ENCODE measurements at places on chromosomes 5 and 9.

- DNase-seq = no peak
These were observed 317.6 kb upstream of the PIK3R1 start for GRCh38 chr5:67897980-67898379.

DNA sequence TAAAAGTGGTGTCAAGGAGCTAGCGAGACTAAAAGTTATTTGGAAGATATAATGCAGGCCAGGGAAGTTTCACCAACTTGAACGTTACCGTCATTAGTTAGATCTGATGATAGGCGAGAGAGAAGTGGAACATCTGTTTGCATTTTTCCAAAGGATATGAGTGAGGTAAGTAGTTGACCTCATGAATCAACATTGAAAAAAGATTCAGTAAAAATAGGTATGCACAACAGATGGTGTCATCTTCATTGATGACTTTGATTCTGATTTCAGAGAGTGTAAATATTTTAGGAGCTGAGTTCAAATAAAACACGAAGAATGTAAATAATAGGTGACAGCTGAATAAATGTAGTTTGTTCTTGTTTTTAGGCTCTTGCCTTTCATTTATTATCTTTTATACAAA, 998.9 kb upstream of the CDH6 start:
- DNase-seq = no peak

DNA sequence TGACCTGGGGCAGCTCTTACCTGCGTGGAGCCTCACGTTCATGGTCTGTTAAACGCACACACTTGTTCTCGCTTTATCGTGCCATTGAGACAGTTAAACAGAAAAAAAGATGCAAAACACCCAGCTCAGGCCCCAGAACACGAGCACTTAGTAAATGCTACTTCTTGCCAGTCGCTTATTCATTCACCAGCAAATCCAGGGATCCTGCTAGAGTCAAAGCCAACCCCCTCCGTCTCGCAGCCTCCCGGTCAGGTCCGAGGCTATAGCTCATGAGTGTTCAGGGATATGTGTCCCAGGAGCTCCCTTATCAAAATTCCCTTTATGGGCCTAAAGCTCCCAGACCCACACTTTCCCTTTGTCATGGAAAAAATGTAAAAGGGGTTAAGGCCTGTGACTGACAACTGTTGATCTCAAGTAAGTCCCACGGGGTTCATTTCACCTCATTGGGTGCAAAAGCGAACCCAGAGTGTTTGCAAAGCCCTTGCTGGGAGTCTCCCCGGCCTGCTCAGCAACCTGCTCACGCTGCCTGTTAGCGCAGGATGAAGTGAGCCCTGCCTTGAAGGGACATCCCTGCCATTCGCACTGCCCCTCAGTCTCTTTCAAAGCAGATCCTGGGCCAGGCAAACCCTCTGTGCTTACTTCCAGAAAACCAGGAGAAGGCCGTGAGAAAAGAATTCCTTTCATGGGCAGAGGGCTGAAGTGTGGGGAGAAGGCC, 40.7 kb downstream of the HRH2 start:
- no peak for DNase-seq

- no peak for DNase-seq
These were observed 518.3 kb upstream of the ITGA1 start for GRCh38 chr5:52269401-52269800.

DNA sequence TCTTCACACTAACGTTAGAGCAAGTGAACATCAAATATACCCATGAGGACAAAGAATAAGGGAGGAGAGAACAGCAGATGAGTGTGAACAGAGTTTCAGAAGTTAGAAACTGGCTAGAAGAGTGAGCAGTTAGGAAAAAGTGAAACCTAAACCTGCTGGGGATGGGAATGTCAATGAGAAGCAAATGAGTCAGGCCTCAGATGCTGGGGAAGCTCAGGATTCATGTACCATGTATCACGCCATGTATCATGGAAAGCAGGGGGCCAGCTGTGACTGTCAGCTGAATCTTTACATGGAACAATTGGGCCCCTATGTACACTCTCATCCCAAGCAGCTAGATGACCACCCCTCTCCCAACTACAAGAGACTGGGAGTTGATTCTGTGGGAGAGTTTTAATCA, 16.2 kb downstream of the GDF9 start:
- DNase-seq = no peak

- DNase-seq = no peak
These were observed 62.5 kb upstream of the PTPN3 start for GRCh38 chr9:109560470-109561132.

DNA sequence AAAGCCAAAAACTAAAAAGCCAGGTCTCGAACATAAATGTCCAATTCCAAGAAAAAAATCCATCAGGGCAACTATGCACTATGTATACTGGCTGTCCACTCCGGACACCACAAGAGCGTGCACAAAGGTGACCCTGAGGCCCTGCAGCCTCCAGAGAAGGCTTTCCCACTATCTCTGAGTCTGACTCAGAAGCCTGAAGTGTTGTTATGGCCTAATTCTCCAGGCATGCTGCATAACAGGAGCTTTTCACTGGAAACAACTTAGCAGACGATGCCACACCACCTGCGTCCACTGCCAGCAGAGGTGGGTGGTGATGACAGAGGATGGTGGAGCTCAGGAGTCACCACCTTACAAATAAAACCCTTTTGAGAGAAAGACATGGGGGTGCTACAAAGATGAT, 63.7 kb downstream of the HABP4 start:
- DNase-seq = no peak

- no peak for DNase-seq
These were observed 2.4 kb downstream of the FCN1 start for GRCh38 chr9:134915046-134915985.

DNA sequence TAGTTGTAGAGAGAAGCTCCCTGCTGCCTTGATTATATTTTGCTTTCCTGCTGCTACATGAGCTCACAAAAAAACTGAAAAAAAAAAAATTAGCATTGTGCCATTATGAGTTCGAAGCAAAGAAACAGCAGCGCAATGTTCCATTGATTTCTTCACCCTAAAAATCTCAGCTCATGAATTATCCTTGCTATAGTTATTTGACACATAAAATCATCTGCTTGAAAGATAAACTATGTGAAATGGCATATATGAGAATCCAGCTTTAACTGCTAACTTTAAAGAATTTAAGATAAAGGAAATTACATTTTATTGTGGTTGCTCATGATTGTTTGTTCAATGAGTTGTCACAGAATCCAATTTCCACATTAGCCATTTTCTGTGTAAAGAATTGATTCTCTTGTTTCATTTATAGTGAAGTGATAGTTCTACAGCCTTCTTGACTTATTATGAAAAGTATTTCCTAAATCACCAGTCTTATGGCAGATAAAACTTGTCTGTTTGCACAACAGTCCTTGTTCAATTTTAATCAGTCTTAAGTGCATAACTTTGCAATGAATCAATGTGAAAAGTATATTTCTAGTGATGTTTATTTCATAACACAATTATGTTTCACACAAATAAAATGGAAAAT, 1275.0 kb upstream of the CDH9 start:
- no peak for DNase-seq

DNA sequence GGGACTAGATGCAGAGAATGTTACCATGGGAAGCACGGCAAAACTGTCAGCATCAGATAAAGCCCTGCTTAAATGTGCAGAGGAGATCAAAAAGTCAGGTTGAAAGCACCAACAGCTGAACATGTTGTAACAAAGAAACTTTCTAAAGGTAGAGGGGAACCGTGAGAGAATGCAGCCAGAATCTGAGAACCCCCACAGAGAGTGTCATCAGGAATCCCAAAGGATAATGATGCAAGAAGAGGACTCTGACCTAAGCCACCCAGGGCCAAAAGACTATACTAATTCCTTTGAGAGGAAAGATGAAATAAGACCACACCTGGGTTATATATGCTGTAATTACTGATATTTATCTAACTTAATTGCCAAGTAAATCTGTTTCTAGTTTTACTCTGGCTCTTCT, 116.6 kb downstream of the PCSK1 start:
- no peak for DNase-seq

GRCh38 chr9:106893088-106893487, 30.1 kb downstream of the ZNF462 start:
- DNase-seq = no peak

- DNase-seq = no peak
These were observed 14.1 kb downstream of the SEMA4D start for GRCh38 chr9:89483592-89484474.

DNA sequence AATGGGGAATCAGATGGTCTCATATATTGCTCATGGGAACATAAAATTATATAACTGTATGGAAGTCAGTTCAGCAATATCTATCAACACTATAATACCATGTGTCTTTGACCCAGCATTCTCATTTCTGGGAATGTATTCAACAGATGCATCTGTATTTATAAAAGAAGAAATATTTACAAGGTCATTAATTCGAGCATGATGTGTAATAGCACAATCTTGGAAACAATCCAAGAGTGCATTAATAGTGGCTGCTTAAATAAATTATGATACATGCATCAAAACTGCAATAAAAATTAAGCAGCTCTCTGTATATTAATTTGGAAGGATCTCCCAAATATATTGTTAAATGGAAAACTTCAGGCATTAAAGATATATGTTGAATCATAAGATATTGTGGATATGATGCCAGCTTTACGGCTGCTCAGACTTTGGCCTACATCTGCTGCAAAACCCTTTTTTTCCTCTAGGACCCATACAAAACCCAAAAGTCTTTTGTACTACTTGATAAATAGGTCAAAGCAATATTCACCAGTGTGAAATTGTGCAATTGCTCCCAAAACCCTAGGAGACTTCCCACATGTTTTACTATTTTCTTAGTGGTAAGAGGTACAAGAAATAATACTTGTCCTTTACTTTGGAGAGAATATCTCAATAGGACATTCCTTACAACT, 45.3 kb upstream of the ISOC1 start:
- no peak for DNase-seq

GRCh38 chr9:122263699-122264349, 816 bp downstream of the RBM18 start:
- DNase-seq = no peak

GRCh38 chr5:178423901-178424809, 166.0 kb downstream of the COL23A1 start:
- no peak for DNase-seq

- DNase-seq = no peak
These were observed 53.6 kb upstream of the NR3C1 start for GRCh38 chr5:143456952-143457547.

- DNase-seq = no peak
These were observed 17.8 kb downstream of the MRPL36 start for GRCh38 chr5:1781726-1782384.

DNA sequence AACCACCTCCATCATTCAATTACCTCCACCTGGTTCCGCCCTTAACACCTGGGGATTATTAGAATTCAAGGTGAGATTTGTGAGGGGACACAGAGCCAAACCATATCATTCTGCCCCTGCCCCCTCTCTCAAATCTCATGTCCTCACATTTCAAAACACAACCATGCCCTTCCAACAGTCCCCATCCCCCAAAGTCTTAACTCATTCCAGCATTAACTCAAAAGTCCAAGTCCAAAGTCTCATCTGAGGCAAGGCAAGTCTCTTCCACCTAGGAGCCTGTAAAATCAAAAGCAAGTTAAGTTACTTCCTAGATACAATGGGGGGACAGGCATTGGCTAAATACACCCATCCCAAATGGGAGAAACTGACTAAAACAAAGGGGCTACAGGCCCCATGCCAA, 18.8 kb downstream of the PSIP1 start:
- DNase-seq = no peak

- no peak for DNase-seq
These were observed 8.6 kb downstream of the GPR151 start for GRCh38 chr5:146507428-146507827.

- peak; percentile 13 for DNase-seq
These were observed 395.2 kb upstream of the TNC start for GRCh38 chr9:115513148-115513547.

DNA sequence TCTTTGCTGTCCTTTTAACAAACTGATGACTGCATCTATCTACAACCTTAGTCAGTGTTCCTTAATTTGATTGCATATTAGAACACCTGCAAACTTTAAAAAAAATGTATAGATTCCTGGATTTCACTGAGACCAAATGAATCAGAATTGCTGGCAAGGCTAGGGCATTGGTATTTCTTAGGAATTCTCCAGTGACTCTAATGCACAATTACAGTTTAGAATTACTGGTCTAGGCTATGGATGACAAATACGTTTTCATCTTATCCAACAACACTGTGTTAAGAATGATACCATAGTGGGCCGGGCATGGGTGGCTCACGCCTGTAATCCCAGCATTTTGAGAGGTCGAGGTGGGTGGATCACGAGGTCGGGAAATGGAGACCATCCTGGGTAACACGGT, 545.9 kb upstream of the RIOK2 start:
- DNase-seq = no peak

DNA sequence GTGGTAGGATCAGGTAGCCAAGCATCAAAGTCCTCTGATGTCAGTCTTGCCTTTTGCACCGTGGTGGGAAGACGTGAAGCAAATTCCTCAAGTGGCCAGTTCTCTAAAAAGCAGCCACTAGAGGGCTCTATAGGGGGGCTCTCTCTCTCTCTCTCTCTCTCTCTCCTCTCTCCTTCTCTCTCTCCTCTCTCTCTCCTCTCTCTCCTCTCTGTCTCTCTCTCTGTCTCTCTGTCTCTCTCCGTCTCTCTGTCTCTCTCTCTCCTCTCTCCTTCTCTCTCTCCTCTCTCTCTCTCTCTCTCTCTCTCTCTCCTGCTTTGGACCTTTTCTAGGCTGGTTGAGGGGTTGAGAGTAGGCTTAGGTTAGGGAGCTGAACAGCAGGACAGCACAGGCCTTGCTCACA, 13.9 kb upstream of the OSMR start:
- DNase-seq = peak; percentile 12

DNA sequence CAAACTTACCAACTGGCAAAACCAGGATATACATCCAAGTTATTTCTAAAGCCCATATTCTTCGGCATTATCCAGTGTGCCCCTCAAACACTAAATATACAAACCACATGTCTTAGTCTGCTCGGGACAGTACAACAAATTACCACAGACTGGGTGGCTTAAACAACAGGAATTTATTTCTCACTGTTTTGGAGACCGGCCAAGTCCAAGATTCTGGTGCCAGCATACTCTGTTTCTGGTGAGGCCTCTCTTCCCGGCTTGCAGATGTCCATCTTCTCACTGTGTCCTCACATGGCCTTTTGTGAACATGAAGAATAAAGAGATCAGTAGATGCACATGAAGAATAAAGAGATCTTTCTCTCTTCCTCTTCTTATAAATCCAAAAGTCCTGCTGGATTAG, 12.9 kb upstream of the SLCO6A1 start:
- DNase-seq = no peak

DNA sequence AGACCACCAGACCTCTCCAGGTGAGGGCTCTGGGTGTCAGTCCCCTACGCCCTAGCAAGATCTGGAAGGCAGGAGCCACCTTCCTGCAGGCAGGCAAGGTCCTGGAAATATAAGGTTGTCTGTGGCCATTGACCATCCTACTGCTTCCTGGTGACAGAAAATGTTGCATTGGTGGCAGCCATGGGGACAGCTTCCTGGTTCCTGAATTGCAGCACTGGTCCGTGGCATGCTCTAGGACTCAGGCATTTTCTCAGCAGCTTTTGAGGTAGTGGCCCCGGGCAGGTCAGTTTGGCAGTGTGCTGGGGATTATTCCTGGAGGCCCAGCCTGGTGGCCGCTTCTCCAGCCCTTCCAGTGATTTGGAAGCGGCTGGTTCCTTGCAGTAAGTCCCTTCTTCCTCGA, 36.6 kb upstream of the KCNMB1 start:
- no peak for DNase-seq

Measured in NCI-H187 (cell line).